Thymus (tissue), 14 donors: ENCODE measurements at places on chromosomes 2 and 18. TPM values are rescaled to one million over a fixed set of nuclear protein-coding genes. Genes with fewer than 3 reads are reported as not detected.
A peak's percentile ranks its signal among the peaks of the same experiment; 100 is the strongest.

DNA sequence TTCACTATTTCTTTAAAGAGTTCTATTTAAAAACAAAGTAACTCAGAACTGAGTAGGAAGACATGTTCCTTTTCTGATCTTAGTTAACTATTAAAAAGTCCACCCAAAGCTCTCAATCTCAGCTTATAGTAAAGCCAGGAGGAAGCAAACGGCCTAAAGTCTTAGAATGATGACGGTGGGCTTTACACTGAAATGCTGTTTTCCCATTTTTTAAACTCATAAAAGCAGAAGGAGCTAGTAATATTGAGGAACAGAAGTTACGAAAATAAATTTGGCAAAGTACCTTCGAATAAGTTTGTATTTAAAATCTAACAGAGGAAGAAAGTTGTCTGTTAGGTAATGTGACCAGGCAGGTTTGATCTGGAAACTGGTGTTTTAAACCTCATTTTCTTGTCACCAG lies 111.1 kb downstream of the ZNF532 start:
- H3K4me1 ChIP-seq = no peaks in the 10 kb centered on the region
- no peaks in the 10 kb centered on the region for H3K27me3 ChIP-seq
- no peak overlapping the region for H3K4me3 ChIP-seq
- H3K36me3 ChIP-seq = no peaks in the 10 kb centered on the region
- peak overlapping the region; percentile 1 for H3K27ac ChIP-seq

DNA sequence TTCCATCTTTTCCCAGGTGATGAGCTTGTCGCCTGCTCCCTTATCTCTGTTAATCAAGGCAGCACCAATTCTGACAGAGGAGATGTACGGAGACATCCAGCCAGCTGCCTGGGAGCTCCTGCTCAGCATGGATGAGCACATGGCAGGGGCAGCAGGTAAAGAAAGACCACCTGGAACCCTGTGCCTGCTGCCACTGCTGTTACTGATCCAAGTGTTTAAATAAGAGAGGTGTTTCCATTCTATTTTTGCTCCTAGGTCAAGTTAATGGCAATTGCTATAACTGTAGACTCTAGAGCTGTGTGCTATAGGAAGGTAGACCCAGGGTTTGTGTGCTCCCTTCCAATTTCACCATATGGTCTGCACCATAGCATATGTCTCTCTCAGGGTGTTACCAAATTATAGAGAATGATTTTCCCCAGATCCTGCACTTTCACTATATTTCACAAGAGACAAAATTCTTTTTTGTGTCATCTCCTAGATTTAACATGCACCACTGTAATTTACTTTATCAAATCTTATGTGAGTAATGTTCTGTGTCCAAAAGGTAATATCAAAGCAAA lies 88.6 kb upstream of the RPE start:
- no peaks in the 10 kb centered on the region for H3K36me3 ChIP-seq
- no peak overlapping the region for H3K27ac ChIP-seq
- no peaks in the 10 kb centered on the region for H3K27me3 ChIP-seq
- no peak overlapping the region for H3K4me3 ChIP-seq
- DNase-seq = no peak

DNA sequence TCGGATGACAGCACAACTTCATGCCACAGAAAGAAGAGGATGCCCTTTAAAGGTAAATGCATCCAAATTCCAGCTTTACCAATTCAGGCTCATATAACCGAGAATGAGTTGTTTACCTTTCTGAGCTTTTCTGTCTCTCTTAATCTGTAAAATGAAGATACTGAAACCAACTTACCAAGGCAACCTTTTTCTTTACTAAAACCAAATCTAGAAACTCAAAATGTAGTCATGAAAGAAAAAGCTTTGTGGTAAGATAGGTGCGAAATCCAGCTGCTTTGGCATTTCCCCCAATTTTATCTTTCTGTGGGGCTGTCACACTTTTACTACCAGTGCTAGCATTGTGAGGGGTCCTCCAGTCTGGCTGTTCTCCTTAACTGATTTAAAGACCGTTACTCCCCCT lies 240.4 kb downstream of the IKZF2 start:
- H3K36me3 ChIP-seq = no peaks in the 10 kb centered on the region
- H3K27ac ChIP-seq = peak overlapping the region; percentile 87
- H3K4me3 ChIP-seq = peak overlapping the region; percentile 24
- H3K27me3 ChIP-seq = no peaks in the 10 kb centered on the region
- H3K4me1 ChIP-seq = peaks cover 34% of the 10 kb centered on the region

EDAR gene
- 0.33 TPM for total RNA-seq

DNA sequence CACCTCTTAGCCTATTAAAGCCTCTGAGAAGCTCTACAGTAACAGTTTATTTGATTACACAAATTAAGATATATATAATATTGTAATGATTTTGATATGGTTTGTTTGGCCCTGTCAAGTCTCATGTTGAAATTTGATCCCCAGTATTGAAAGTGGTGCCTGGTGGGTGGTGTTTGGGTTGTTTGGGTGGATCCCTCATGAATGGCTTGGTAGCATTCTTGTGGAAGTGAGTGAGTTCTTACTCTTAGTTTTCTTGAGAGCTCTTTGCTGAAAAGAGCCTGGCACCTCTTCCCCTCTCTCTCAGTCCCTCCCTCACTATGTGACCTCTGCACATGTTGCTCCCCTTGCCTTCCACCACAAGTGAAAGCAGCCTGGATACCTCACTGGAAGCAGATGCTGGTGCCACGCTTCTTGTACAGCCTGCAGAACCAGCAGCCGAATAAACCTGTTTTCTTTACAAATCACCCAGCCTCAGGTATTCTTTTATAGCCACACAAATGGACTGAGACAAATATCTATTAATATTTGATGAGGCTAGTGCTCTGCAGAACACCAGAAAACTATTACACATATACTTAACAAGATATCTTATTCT lies 52.8 kb downstream of the SLC4A10 start:
- H3K27me3 ChIP-seq = no peaks in the 10 kb centered on the region
- no peaks in the 10 kb centered on the region for H3K36me3 ChIP-seq
- H3K4me3 ChIP-seq = no peak overlapping the region
- no peak for DNase-seq
- no peak overlapping the region for H3K27ac ChIP-seq

DNA sequence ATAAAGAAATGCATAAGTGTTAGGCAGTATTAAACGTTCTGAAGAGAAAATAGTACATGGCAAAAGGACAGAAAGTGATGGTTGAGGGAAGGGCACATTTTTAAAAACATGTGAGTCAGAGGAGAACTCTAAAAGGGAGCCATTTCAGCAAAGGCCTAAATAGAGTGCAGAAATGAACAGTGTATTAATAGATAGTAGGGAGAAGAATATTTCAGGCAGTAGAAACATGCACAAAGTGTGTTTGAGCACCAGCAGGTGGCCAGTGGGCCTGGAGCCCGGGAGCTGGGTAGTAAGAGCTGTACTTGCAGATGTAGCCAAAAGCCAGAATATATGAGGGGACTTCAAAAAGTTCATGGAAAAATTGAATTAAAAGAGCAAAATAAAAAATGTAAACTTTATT lies 288.1 kb upstream of the FIGN start:
- no peaks in the 10 kb centered on the region for H3K36me3 ChIP-seq
- H3K27me3 ChIP-seq = no peaks in the 10 kb centered on the region
- H3K4me1 ChIP-seq = no peaks in the 10 kb centered on the region
- no peak overlapping the region for H3K4me3 ChIP-seq

DNA sequence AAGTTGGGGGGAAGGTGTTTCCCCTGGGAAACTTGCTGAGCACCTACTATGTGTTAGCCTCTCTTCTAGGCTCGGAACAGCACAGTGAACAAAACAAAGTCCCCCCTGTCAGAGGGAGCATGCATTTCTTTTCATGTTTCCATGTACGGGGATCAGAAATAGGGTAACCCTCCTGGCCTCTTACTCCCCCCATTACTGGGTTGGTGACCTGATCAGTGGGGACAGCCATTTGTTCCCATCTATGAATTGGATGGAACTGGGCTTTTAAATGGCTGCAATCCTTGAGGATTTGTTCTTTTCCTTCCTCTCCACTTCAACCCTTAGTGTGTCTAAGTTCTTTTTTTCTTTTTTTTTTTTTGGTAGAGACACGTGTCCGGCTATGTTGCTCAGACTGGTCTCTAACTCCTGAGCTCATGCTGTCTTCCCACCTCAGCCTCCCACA lies 13.7 kb downstream of the NCL start:
- no peak overlapping the region for H3K27ac ChIP-seq
- H3K27me3 ChIP-seq = no peaks in the 10 kb centered on the region
- no peaks in the 10 kb centered on the region for H3K4me1 ChIP-seq
- DNase-seq = no peak
- no peak overlapping the region for H3K4me3 ChIP-seq

DNA sequence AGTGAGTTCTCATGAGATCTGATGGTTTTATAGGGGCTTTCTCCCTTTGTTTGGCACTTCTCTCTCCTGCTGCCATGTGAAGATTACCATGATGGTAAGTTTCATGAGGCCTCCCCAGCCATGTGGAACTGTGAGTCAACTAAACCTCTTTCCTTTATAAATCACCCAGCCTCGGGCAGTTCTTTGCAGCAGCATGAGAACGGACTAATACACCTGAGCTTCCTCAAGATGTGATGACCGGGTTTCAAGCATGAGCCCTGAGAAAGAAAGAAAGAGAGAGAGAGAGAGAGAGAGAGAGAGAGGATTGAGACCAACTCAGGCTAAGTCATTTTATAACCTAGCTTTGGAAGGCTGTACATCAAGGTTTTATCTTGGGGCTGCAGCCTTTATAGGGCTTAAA lies 167.7 kb upstream of the SERPINE2 start:
- no peak for DNase-seq
- no peaks in the 10 kb centered on the region for H3K36me3 ChIP-seq
- no peak overlapping the region for H3K4me3 ChIP-seq
- no peaks in the 10 kb centered on the region for H3K4me1 ChIP-seq
- H3K27ac ChIP-seq = no peak overlapping the region
- no peaks in the 10 kb centered on the region for H3K27me3 ChIP-seq

DNA sequence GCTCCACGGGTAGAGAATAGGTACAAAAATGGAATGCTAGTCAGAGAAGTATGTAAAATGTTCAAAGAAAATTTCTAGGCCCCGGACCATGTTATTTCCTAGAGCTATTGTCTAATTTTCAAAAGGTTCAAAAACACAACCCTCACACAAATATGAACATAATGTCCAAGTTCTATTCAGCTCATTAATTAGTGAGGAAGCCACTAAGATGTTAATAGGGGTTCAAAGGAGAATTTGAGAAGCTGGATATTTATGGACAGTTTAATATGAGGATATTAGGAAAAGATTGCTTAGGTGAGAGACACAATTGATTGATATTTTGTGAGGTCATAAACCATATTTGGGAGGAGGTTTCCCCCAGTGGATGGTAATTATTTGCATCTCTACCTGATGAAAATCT lies 710.6 kb upstream of the ID2 start:
- H3K4me3 ChIP-seq = no peak overlapping the region
- no peak overlapping the region for H3K27ac ChIP-seq
- no peaks in the 10 kb centered on the region for H3K27me3 ChIP-seq
- no peaks in the 10 kb centered on the region for H3K4me1 ChIP-seq
- no peaks in the 10 kb centered on the region for H3K36me3 ChIP-seq
- no peak for DNase-seq

- no peak overlapping the region for H3K27ac ChIP-seq
- no peaks in the 10 kb centered on the region for H3K36me3 ChIP-seq
- no peak overlapping the region for H3K4me3 ChIP-seq
These were observed 154.8 kb downstream of the RNF144A start for GRCh38 chr2:7071916-7072556.

GRCh38 chr2:143229952-143230351 lies 100.7 kb downstream of the ARHGAP15 start:
- peaks cover 17% of the 10 kb centered on the region for H3K36me3 ChIP-seq
- no peak overlapping the region for H3K27ac ChIP-seq
- H3K4me3 ChIP-seq = no peak overlapping the region
- DNase-seq = no peak
- no peaks in the 10 kb centered on the region for H3K27me3 ChIP-seq

RSAD2 gene
- total RNA-seq = 26.3 TPM

- no peak for DNase-seq
- H3K27me3 ChIP-seq = no peaks in the 10 kb centered on the region
- no peak overlapping the region for H3K4me3 ChIP-seq
- no peak overlapping the region for H3K27ac ChIP-seq
These were observed 36.6 kb upstream of the PRLH start for GRCh38 chr2:237529452-237530402.

- H3K4me3 ChIP-seq = no peak overlapping the region
- no peak for DNase-seq
- no peak overlapping the region for H3K27ac ChIP-seq
- H3K27me3 ChIP-seq = no peaks in the 10 kb centered on the region
- no peaks in the 10 kb centered on the region for H3K4me1 ChIP-seq
These were observed 116.6 kb upstream of the EFEMP1 start for GRCh38 chr2:56040189-56040588.

GRCh38 chr2:179655627-179656026 lies 205.8 kb downstream of the ZNF385B start:
- no peak for DNase-seq
- no peaks in the 10 kb centered on the region for H3K4me1 ChIP-seq
- no peaks in the 10 kb centered on the region for H3K36me3 ChIP-seq
- no peaks in the 10 kb centered on the region for H3K27me3 ChIP-seq

GRCh38 chr18:11047817-11048216 lies 101.6 kb downstream of the PIEZO2 start:
- no peaks in the 10 kb centered on the region for H3K27me3 ChIP-seq
- H3K4me1 ChIP-seq = no peaks in the 10 kb centered on the region
- no peak for DNase-seq

FBXO41 gene
- 2.8 TPM for total RNA-seq

DNA sequence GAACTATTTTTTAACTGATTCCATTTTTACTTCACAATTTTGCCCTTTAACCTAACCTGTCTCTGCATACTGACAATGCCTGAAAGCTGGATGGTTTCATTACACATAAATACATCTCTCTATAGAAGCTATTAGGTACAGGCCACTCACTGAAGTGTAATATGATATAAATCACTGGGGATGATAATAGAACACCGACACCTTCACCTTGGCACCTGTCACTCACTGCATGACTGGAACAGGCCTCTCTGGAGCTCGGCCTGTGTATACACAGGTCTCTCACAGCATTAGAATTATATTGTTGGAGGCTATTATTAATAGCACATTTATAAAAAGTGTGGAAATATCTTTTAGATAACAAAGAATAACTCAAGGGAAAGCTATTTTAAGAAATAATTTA lies 138.2 kb downstream of the TMEM131 start:
- no peaks in the 10 kb centered on the region for H3K27me3 ChIP-seq
- no peak for DNase-seq
- H3K4me3 ChIP-seq = no peak overlapping the region

GRCh38 chr2:11032396-11032795 lies 120.7 kb downstream of the KCNF1 start:
- H3K4me1 ChIP-seq = no peaks in the 10 kb centered on the region
- no peaks in the 10 kb centered on the region for H3K27me3 ChIP-seq
- no peak overlapping the region for H3K4me3 ChIP-seq
- no peak for DNase-seq
- H3K36me3 ChIP-seq = no peaks in the 10 kb centered on the region

GRCh38 chr2:238790126-238790832 lies 57.6 kb upstream of the TWIST2 start:
- no peaks in the 10 kb centered on the region for H3K4me1 ChIP-seq
- DNase-seq = no peak
- H3K4me3 ChIP-seq = no peak overlapping the region
- no peaks in the 10 kb centered on the region for H3K36me3 ChIP-seq

GCG gene
- total RNA-seq = 1.7 TPM
